ENCODE measurements at places on chromosomes 2 and 18. TPM values are rescaled to one million over a fixed set of nuclear protein-coding genes. Genes with fewer than 3 reads are reported as not detected.

Gene IL37
- polyA plus RNA-seq, result not detected

Gene SLC9A2
- polyA plus RNA-seq, result 3.0 TPM

Gene SLC16A14
- polyA plus RNA-seq, result 0.37 TPM

Gene MAP3K2
- polyA plus RNA-seq, result 12.8 TPM

Gene OR6B2
- not detected for polyA plus RNA-seq

Gene GALR1
- polyA plus RNA-seq, result not detected

Gene FBXO15
- polyA plus RNA-seq, result 1.4 TPM

DNA sequence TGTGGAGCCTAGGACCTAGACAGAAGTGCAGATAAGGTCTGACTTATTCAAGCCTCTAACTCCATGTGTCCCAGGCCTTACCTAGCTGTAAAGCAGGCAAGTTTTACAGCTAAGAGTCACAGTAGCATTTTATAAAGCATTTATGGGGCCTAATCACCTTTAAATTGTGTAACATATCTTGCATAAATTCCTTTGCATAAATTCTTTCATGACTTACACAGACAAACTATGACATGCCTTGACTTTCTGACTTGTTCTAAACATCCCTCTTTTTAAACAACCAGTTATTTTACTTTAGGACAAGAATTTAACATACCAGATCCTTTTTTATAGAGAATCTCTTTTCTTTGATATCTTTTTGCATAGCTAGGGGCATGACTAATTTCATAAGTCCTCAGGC is 1257.8 kb upstream of the NRXN1 start:
- DNase-seq, result no peak

DNA sequence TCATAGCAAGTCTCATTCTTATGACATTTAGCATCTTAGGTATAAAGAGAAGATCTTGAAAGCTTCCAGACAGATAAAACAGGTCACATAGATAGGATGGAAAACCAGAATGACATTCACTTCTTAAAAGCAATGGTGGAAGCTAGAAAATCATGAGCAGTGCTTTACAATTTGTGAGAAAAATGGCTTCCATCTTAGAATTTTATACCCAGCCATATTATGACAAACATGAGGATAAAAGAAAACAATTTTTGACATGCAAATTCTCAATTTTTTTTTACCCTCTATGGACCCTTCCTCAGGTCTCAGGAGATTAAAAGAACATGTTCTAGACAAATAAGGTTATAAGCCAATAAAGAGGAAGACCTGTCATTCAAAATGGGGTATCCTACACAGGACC is 7.1 kb downstream of the NTSR2 start:
- DNase-seq, result no peak

DNA sequence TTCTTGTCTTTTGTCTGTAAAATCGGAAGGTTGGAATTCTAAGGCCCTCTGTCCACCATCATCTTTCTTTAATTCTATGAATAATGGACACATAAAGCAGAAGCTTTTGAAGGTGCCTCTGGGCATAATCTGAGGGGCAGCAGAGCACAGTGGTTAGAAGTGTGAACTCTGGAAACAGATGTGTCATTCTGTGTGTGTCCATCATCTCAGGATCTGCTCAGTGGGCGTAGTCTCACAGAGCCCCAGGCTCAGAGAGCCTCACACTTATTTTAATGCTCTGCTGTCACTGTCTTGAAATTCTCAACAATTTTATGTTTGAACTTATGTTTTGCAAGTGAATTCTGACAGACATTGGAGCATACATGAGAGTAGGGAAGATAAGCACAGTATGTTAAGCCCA is 31.0 kb upstream of the CCDC93 start:
- DNase-seq, result no peak

DNA sequence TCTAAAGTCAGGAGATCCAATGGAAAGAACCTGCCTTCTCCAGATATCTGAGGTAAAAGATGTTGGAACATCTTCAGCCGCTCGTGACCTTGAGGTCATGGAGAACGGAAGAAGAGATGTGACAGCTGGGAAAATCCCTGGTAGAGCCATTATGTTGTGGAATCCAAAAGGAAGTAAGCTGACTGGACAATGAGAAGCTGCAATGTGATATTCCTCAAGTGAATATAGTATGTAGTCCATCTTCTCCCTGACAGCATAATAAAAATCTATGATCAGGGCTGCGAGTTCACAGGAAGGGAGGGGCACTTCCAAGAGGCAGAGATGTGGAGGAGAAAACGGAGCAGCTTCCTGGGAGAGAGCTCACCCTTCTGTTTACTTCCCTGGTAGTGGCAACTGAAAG is 201.0 kb upstream of the SP5 start:
- no peak for DNase-seq

GRCh38 chr18:9091066-9091476 is 11.4 kb upstream of the NDUFV2 start:
- no peak for DNase-seq

DNA sequence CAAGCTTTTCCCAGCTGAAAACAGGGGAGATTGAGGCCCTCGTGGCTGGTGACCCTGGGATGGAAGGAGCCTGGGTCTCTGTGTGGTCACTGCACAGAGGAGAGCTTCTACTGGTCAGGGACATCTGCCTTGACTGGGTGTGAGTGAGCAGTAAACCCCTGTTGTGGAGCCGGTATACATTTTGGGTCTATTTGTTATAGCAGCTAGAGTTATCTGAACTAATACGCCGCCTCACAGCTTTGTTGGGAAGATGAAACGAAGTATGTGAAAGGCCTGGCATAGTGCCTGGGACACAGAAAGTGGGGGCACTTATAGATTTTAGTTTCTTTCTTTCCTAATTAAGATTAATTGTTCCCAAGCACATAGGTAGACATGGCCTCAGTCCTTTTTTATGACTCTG is 72.2 kb upstream of the HPCAL1 start:
- DNase-seq, result no peak

All from A549 (cell line).